ENCODE measurements at places on chromosomes 12 and 14.

DNA sequence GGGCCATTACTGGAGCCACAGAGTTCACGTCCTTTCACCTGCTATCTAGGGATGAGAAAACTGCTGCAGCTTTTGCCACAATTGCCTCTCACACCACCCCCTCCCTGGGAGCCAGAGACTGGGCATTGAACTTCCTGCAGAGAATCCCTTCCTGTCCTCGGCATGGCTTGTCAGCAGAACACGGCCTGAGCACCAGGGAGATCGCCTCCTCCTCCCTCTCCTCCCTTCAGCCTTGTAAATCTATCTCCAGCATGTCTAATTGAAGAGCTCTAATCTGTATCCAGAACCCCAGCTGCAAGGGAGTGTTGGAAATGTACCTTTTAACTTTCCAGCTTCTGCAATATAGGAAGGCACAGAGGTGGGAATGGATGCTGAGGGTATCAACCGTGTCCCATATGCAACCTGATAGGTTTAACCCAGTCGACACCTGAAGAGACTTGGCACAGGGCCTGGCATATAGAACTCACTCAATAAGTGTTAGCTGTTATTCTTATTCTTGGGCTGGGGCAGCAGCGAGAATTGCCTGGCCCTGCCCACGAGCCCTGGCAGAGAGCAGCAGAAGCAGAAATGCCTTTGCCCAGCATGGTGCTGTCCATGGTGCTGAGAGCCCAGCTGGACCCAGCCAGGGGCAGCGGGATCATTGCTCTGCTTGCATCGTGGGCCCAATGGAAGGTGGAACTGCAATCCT is 26.8 kb downstream of the TMEM63C start:
- H3K36me3 ChIP-seq, result no peaks in the 10 kb centered on the region
- H3K27me3 ChIP-seq, result no peaks in the 10 kb centered on the region
- H3K4me1 ChIP-seq, result no peaks in the 10 kb centered on the region
- H3K27ac ChIP-seq, result no peak overlapping the region
- peak; percentile 25 for DNase-seq
- H3K4me3 ChIP-seq, result no peak overlapping the region

- no peak overlapping the region for H3K27ac ChIP-seq
- no peaks in the 10 kb centered on the region for H3K27me3 ChIP-seq
- H3K4me3 ChIP-seq, result no peak overlapping the region
- no peak for DNase-seq
- no peaks in the 10 kb centered on the region for H3K36me3 ChIP-seq
- peaks cover 14% of the 10 kb centered on the region for H3K4me1 ChIP-seq
These were observed 37.8 kb downstream of the TC2N start for GRCh38 chr14:91829511-91829910.

DNA sequence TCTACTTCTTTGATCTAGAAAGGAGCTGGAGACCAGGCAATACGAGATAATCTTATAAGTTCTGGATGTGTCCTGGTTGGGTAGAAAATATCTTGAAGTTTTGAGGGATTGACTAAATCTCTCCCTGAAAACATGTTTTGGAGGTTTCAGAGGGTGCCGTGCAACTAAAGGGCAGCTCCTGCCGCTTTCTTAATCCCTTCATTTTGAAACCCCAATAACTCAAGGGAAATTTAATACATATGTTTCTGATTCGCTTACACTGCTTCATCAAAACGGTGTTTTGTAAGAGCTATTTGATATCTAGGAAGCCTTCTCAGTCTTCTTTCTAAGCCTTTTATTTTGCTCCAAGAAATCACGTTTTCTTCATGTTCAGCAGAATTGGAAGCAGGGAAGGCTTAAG is 129.0 kb downstream of the ASCL1 start:
- H3K36me3 ChIP-seq, result no peaks in the 10 kb centered on the region
- H3K27ac ChIP-seq, result no peak overlapping the region
- no peak for DNase-seq

GRCh38 chr14:104138718-104139459 is 502 bp downstream of the KIF26A start:
- H3K36me3 ChIP-seq, result no peaks in the 10 kb centered on the region
- H3K4me3 ChIP-seq, result peak overlapping the region; percentile 12

GRCh38 chr14:52950410-52950897 is 396 bp downstream of the FERMT2 start:
- no peak overlapping the region for H3K27ac ChIP-seq
- no peak for DNase-seq
- peak overlapping the region; percentile 56 for H3K4me3 ChIP-seq
- H3K4me1 ChIP-seq, result peaks cover 6% of the 10 kb centered on the region
- H3K27me3 ChIP-seq, result peaks cover 39% of the 10 kb centered on the region
- H3K36me3 ChIP-seq, result no peaks in the 10 kb centered on the region

- peak; percentile 59 for DNase-seq
- H3K4me3 ChIP-seq, result peak overlapping the region; percentile 22
- no peaks in the 10 kb centered on the region for H3K27me3 ChIP-seq
- peaks cover 98% of the 10 kb centered on the region for H3K4me1 ChIP-seq
These were observed 38.9 kb downstream of the DAD1 start for GRCh38 chr14:22549981-22550673.

DNA sequence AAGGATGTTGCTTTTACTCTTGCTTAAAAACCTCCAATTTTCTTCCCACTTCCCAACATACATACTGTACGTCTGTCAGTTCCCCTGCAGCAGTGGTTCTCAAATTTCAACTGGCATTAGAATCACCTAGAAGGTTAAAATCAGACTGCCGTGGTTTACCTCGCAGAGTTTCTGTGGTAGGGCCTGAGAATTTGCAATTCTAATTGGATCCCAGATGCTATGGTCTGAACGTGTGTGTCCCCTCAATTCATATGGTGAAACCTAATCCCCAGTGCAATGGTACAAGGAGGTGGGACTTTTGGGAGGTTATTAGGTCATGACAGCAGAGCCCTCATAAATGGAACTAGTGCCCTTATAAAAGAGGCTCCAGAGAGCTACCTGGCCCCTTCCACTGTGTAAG is 226.9 kb downstream of the CRADD start:
- H3K27me3 ChIP-seq, result no peaks in the 10 kb centered on the region
- no peaks in the 10 kb centered on the region for H3K36me3 ChIP-seq
- H3K4me3 ChIP-seq, result no peak overlapping the region
- no peak overlapping the region for H3K27ac ChIP-seq

- no peak overlapping the region for H3K4me3 ChIP-seq
- no peaks in the 10 kb centered on the region for H3K36me3 ChIP-seq
- DNase-seq, result no peak
- no peak overlapping the region for H3K27ac ChIP-seq
- no peaks in the 10 kb centered on the region for H3K27me3 ChIP-seq
These were observed 48.4 kb upstream of the PTPRO start for GRCh38 chr12:15273896-15274295.

DNA sequence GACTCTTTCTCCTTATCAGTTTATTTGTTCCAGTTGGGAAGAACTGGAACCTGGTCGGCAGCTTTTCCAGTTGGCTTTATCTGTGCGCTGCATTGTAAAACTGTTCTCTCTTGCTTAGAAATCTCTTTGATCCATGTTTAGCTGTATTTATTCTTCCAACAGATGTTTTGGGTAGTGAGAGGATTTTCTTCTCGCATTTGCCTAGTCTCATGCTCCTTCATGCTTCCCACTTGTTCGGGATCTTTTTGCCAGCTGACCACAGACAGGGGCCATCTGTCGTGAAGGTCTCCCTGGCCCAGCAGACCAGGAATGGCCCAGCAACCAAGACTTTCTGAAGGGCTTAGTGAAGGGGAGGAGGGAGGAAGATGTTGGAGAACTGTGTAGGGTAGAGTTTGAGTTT is 21.6 kb downstream of the NTF3 start:
- no peaks in the 10 kb centered on the region for H3K36me3 ChIP-seq
- no peak overlapping the region for H3K4me3 ChIP-seq
- no peak for DNase-seq
- no peaks in the 10 kb centered on the region for H3K4me1 ChIP-seq
- H3K27ac ChIP-seq, result no peak overlapping the region

DNA sequence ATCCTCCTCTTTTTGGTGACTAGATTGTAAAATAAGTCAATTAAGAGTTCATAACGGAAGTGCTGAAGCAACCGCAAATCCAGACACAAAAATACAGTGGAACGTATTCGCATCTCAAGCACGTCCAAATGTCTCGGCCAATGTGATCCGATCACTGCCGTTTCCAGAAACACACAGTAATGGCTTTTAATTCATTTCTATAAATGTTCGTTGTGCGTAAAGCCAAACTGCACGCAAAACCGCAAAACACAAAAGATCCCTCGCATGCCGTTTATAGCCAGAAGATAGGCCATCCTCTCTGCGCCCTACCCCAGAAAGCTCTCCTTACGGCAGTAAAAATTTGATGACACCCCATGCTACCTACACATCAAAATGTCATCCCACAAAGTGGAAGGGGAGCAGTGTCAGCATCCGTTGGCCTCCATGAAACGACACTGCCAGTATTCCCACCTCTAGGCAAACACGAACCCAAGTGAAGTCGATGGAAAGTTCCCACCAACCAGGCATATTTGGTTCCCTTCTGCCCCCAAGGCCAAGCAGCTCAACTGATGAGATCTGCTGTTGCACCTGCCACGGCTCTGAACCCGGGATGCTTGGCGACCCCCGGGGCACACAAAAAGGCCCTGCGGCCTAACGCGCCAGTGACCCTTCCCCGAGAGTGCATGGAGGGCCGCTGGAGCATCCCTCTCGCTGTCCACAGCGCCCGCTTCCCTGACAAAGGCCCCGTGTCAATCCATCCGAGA is 1.4 kb downstream of the HECTD4 start:
- peak overlapping the region; percentile 69 for H3K27ac ChIP-seq
- peaks cover 8% of the 10 kb centered on the region for H3K4me1 ChIP-seq
- no peaks in the 10 kb centered on the region for H3K27me3 ChIP-seq

GRCh38 chr14:32824195-32824594 is 114.5 kb upstream of the NPAS3 start:
- no peaks in the 10 kb centered on the region for H3K36me3 ChIP-seq
- DNase-seq, result no peak
- no peak overlapping the region for H3K4me3 ChIP-seq
- H3K27ac ChIP-seq, result no peak overlapping the region

GRCh38 chr14:105337966-105338741 is 23.6 kb downstream of the PACS2 start:
- no peaks in the 10 kb centered on the region for H3K4me1 ChIP-seq
- DNase-seq, result no peak
- no peaks in the 10 kb centered on the region for H3K36me3 ChIP-seq
- no peak overlapping the region for H3K4me3 ChIP-seq

DNA sequence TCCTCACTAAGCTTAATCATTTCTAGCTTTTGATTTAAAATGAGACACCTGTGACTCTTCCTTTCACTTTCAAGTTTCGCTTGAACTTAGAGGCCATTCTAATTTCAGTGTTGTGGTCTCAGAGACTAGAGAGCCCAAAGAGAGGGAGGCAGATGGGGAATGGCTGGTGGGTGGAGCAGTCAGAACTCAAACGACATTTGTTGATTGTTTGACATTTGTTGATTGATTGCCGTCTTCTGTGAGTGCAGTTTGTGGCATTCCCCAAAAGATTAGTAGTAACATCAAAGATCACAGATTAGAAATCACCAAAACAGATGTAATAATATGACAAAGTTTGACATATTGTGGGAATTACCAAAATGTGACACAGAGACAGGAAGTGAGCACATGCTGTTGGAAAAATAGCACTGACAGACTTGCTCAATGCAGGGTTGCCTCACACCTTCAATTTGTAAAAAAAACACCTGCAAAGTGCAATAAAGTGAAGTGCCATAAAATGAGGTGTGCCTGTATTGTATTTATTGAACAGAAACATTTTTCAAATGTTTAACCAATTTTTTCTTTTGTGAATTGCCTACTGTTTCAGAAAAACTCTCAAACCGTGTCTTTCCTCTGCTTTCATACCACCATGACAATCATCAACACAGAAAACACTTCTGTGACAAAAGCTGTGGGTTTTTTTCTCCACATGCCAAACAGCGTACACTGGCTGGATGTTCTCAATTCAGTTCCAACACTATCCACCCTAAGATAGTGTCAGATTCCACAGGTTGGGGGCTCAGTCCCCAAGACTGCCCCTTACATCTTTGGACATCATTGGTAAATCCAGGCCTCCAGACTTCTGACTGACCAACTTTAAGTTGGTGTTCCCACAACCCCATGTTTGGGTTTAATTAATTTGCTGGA is 376.3 kb upstream of the RGS6 start:
- no peaks in the 10 kb centered on the region for H3K27me3 ChIP-seq
- peak overlapping the region; percentile 35 for H3K4me3 ChIP-seq
- H3K27ac ChIP-seq, result peak overlapping the region; percentile 68

GRCh38 chr12:122974892-122975789 is at the start of gene OGFOD2:
OGFOD2 (plus strand) TSS chr12:122975244; CDS start chr12:122975252, 8 bp downstream.
- peaks cover 28% of the 10 kb centered on the region for H3K4me1 ChIP-seq
- H3K4me3 ChIP-seq, result peak within 1 kb of the TSS; percentile 98

- no peaks in the 10 kb centered on the region for H3K4me1 ChIP-seq
- no peak overlapping the region for H3K27ac ChIP-seq
- H3K36me3 ChIP-seq, result no peaks in the 10 kb centered on the region
- DNase-seq, result no peak
- no peak overlapping the region for H3K4me3 ChIP-seq
These were observed 2.8 kb upstream of the TSPAN8 start for GRCh38 chr12:71160585-71160984.

GRCh38 chr14:69687606-69688298 is 76.4 kb downstream of the SUSD6 start:
- DNase-seq, result no peak
- peaks cover 41% of the 10 kb centered on the region for H3K4me1 ChIP-seq
- H3K27me3 ChIP-seq, result no peaks in the 10 kb centered on the region

- peak overlapping the region; percentile 92 for H3K4me3 ChIP-seq
- peak; percentile 63 for DNase-seq
- peaks cover 26% of the 10 kb centered on the region for H3K4me1 ChIP-seq
- peaks cover 46% of the 10 kb centered on the region for H3K36me3 ChIP-seq
- H3K27ac ChIP-seq, result peak overlapping the region; percentile 99
- H3K27me3 ChIP-seq, result no peaks in the 10 kb centered on the region
These were observed 716 bp downstream of the HSP90AA1 start for GRCh38 chr14:102085948-102086708.

GRCh38 chr12:89280833-89281538 is 71.3 kb downstream of the DUSP6 start:
- H3K4me3 ChIP-seq, result no peak overlapping the region
- H3K36me3 ChIP-seq, result no peaks in the 10 kb centered on the region
- H3K27me3 ChIP-seq, result no peaks in the 10 kb centered on the region
- H3K27ac ChIP-seq, result no peak overlapping the region
- peaks cover 7% of the 10 kb centered on the region for H3K4me1 ChIP-seq

GRCh38 chr14:73713206-73713802 is 880 bp downstream of the PNMA1 start:
- peak overlapping the region; percentile 87 for H3K27ac ChIP-seq
- peaks cover 21% of the 10 kb centered on the region for H3K36me3 ChIP-seq
- peak overlapping the region; percentile 77 for H3K4me3 ChIP-seq

Measured in effector memory CD4-positive, alpha-beta T cell (primary cell).